ENCODE measurements at places on chromosomes 4 and X. TPM values are rescaled to one million over a fixed set of nuclear protein-coding genes. Genes with fewer than 3 reads are reported as not detected.

DNA sequence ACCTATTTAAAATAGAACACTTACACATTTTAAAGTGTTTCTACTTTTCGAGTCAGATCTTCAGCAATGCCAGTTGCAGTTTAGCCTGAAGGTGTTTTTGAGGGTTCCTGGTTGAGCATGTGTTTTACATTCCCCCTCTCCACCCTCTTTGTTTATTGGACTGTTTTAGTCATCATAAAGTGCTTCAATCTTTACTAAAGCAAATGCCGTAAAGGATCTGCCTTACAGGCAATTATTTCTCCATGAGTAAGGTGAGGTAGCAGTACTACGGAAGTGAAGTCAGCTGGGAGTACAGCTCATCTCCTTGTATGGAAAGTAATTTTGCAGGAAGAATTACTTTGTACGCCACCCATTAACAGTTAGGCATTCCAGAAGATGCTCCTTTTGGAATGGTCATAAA is 36.9 kb downstream of the PDLIM5 start:
- no peak for DNase-seq

DNA sequence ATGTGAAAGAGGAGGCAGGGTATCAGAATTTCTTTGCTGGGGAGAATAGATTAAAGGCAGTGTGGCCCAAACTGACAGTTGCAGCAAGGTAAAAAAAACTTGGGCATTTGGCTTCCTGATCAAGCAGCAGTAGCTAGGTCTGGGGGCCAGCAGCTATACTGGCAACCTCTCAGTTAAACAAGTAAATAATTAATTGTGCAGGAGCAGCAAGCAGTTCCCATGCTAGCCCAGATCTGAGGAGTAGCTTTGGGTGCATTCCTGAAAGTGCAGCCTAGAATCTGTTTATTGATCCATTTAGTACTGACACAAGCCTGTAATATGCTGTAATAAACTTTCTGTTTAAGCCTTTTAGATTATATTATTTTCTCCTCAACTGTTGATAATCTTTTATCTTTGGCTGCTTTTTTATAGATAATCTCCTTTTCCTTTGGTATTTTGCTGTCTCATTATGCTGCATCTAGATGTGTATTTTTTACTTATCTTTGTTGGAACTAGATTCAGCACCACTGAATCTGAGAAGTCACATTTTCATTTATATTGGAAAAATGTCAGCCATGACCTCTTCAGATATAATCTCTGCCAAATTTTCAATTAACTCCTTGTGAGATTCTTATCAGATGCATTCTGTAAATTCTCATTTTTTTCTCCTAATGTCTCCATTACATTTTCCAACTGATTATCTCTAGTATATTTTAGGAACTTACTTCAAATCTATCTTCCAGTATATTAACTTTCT is 276.3 kb downstream of the STPG2 start:
- DNase-seq: no peak

- DNase-seq: no peak
Observed at GRCh38 chrX:126489116-126489695, 63.4 kb downstream of the DCAF12L1 start.

DNA sequence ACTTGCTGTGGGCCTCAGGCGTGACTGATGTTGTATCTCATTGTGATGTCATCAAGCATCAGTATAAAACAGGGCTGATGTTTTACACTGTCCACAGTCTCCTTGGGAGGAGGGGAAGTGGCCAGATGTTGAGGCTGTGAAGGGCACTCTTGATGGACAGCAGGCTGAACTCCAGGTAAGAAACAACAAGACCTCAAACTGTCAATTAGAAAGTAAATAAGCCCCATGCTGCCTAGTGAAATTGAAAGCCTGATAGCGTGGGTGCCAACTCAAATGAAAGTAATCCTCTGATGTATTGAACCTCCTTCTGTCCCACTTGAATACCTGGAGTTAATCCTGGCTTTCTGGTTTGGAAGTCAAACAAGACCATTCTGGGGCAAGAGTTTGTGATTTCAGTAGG is 19.7 kb downstream of the VSIG1 start:
- DNase-seq: no peak

- no peak for DNase-seq
Observed at GRCh38 chrX:155997436-155997835, at the start of gene IL9R. IL9R (plus strand) TSS chrX:155997696; CDS start chrX:155997760, 64 bp downstream.

- DNase-seq: no peak
Observed at GRCh38 chr4:4362991-4363697, 23.8 kb upstream of the NSG1 start.

GRCh38 chr4:89528526-89529133 is 221.0 kb upstream of the GPRIN3 start:
- DNase-seq: no peak

- peak; percentile 54 for DNase-seq
Observed at GRCh38 chrX:108307132-108308085, 130.8 kb downstream of the COL4A6 start.

- DNase-seq: no peak
Observed at GRCh38 chr4:24914460-24914859, 1.6 kb upstream of the CCDC149 start.

GRCh38 chrX:137549851-137550664 is 15.9 kb upstream of the ZIC3 start:
- DNase-seq: no peak

GRCh38 chr4:139027776-139028175 is 12.2 kb downstream of the NOCT start:
- no peak for DNase-seq

GRCh38 chr4:24881508-24882196 is 31.2 kb downstream of the CCDC149 start:
- no peak for DNase-seq

DNA sequence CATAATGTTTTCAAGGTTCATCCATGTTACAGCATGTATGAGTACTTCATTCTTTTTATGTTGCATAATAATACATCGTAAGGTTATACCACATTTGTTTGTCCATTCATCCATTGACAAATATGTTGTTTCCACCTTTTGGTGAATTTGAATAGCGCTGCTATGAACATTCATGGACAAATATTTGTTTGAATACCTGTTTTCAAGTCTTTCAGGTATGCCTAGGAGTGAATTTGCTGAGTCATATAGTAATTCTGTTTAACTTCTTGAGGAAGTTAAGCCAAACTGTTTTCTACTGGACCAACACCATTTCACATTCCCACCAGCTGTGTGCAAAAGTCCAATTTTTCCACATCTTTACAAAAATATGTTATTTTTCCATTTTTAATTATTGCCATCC is 31.5 kb downstream of the IRS4 start:
- DNase-seq: no peak

- peak; percentile 49 for DNase-seq
Observed at GRCh38 chr4:69731241-69731640, 29.2 kb downstream of the SULT1B1 start.

DNA sequence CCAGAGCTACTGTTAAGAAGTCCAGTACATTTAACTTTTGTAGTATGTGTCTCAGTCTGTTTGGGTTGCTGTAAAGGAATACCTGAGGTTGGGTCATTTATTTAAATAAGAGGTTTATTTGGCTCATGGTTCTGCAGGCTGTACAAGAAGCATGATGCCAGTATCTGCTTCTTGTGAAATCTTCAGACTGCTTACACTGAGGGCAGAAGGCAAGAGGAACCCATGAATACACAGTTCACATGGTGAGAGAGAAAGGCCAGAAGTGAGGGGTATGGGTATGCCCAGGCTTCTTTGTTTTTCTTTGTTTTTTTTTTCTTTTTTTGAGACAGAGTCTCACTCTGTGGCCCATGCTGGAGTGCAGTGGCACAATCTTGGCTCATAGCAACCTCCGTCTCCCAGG is 6.0 kb upstream of the CISD2 start:
- no peak for DNase-seq

DCAF8L2 gene
- not detected for total RNA-seq

MAGEB18 gene
- not detected for total RNA-seq

ZCCHC12 gene
- total RNA-seq: not detected

GBA3 gene
- total RNA-seq: not detected

XAGE2 gene
- not detected for total RNA-seq

HPGDS gene
- not detected for total RNA-seq

SSX5 gene
- not detected for total RNA-seq

NEUROG2 gene
- total RNA-seq: not detected

FANCB gene
- 12.7 TPM for total RNA-seq

KCNE5 gene
- 0.36 TPM for total RNA-seq
